Thoracic aorta (tissue), 2 donors: ENCODE measurements at places on chromosomes 7 and 10. TPM values are rescaled to one million over a fixed set of nuclear protein-coding genes. Genes with fewer than 3 reads are reported as not detected.

DYDC1 gene
- total RNA-seq: not detected

TUBB8 gene
- not detected for total RNA-seq

GBX1 gene
- total RNA-seq: not detected

TMEM178B gene
- total RNA-seq: 0.92 TPM

TCERG1L gene
- not detected for total RNA-seq

CHN2 gene
- 44.7 TPM for total RNA-seq

SORCS1 gene
- total RNA-seq: 0.27 TPM
